ENCODE measurements at places on chromosomes 5 and 9. TPM values are rescaled to one million over a fixed set of nuclear protein-coding genes. Genes with fewer than 3 reads are reported as not detected.

DNA sequence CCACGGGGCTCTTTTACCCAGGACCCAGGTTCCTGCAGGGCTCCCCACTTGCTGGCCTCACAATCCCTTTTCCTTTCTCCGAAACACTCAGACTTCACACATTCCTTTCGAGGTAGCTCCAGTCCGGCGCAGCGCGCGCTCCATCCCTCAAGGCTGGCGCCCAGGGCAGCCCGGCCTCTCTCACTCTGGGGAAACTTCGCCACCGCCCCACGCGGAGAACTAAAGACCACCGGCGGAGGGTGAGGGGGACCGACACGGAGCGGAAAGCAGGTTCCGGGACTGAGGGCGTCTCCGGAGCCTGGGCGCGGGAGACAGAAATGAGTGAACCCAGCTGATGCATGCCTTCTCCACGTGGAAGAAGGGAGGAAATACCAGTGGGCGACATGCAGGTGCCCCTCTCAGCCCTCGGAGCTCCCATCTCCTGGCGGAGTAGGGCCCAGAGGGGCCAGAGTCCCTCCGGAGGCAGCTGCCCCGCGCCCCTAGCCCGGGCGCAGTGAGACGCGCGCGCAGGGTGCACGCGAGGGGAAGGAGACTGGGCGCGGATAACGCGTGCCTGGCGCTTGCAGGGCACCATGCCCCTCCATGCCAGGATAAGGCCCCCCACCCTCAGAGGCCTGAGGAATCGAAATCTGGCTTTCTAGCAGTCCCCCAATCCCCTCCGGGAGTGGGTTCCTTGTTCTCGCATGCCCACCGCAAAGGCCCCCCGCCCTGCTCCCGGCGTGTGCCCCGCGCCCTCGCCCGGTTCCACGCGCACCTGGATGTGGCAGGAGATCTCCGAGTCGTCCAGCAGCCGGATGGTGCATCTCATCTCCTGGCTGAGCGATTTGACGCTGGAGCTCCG lies 650 bp downstream of the FRMD3 start:
- H3K4me3 ChIP-seq: no peak overlapping the region
- no peaks in the 10 kb centered on the region for H3K36me3 ChIP-seq
- no peaks in the 10 kb centered on the region for H3K27me3 ChIP-seq
- no peaks in the 10 kb centered on the region for H3K4me1 ChIP-seq
- H3K27ac ChIP-seq: no peak overlapping the region

DNA sequence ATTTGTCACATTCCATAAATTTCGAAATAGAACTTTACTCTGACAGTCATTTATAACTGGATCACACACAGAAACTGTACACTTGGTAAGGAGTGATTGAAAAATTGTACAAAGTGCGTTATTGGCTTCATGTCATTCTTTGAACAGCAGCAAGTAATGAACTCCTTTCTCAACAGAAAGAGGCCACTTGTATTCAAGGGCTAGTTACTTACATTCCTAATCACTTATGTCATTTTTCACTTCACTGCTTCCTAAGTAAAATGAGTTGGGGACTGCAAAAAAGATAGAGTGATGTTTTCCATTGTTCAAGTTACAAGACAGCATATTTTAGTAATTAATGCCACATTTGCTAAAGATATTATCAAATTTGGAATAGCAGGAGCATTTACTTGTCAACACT lies 893.2 kb downstream of the DTWD2 start:
- no peaks in the 10 kb centered on the region for H3K36me3 ChIP-seq
- H3K4me3 ChIP-seq: no peak overlapping the region
- no peaks in the 10 kb centered on the region for H3K27me3 ChIP-seq
- no peak for DNase-seq

DNA sequence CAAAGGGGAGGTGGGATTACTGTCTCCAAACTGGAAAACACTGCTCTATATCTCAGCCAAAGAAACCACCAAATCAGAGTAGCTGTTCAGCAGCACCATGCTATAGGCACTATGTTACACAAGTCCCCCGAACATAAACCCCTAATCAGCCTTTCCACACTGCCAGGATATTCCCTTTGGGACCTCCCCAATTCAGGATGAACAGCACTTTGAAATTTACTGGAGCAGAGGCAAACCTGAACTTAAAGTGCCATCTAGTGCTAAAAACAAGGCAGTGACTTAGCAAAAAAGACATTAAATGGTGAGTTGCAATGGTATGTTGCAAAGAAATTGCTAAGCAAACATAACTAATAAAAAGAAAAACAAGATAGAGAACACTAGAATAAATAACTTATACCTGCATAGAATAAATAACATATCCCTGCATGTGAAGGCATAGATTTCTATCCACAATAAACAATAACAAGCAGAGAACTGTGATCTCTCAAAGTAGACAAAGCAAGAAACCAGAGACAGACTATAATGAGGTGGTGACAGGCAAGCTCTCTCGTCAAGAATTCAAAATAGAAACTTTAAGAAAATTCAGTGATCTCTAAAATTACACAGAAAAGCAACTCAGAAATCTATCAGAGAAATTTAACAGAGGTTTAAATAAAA lies 584.4 kb upstream of the ACO1 start:
- no peaks in the 10 kb centered on the region for H3K27me3 ChIP-seq
- no peaks in the 10 kb centered on the region for H3K4me1 ChIP-seq
- H3K27ac ChIP-seq: no peak overlapping the region
- no peaks in the 10 kb centered on the region for H3K36me3 ChIP-seq

NIPAL4 gene
- not detected for total RNA-seq

GRCh38 chr9:113590389-113590788 lies 126.9 kb downstream of the RGS3 start:
- H3K36me3 ChIP-seq: peaks cover 4% of the 10 kb centered on the region
- H3K4me1 ChIP-seq: peaks cover 21% of the 10 kb centered on the region
- no peaks in the 10 kb centered on the region for H3K27me3 ChIP-seq

DNA sequence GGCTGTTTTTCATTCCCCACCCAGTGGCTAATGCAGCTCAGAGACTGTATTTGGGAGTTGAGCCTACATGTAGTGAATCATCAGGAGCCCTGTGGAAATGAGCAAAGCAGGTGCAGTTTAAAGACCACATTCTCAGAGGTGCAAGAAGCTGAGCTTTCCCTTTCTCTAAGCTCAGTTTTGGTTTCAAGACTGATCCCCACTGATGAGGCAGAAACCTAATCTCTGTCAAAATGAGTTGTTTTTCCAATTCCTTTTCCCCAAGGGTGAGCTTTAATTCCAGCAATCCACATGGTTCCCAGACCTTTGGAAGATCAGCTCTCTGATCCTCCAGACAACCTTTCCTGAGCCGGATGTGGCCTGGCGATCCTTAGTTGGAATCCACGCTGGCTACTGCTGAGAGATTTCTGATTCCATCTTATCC lies 420.5 kb downstream of the EBF1 start:
- no peak overlapping the region for H3K27ac ChIP-seq
- H3K4me1 ChIP-seq: no peaks in the 10 kb centered on the region
- no peak for DNase-seq
- H3K27me3 ChIP-seq: no peaks in the 10 kb centered on the region

NRG2 gene
- total RNA-seq: 0.11 TPM

Data from CD4-positive, alpha-beta memory T cell (primary cell).